Activated CD4-positive, alpha-beta T cell treated with anti-CD3 and anti-CD28 coated beads, Interleukin-2, amount 10 ng/mL, durations not matched to agents 24 days and 14 days (primary cell): ENCODE measurements at places on chromosomes 5 and 9.

DNA sequence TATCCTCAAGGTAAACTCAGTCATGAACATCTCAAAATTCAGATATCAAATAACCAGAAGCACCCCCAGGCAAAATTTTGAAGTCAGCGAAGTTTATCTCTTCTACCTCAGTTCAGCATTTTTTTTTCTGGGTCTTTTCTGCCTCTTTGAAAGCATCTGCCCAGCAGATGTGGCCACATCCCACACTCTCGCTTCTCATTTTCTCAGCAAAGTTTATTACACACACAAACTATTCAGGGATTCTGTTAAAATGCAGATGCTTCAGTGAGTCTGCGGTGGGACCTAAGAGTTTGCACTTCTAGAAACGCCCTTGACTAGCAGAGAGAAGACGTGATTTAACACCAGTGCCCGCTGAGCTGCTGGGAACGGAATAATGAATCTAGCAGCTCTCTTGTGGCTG is 19.3 kb downstream of the RASEF start:
- no peak for DNase-seq

- DNase-seq: no peak
Measured at GRCh38 chr9:107866711-107867311, 377.2 kb upstream of the KLF4 start.

- DNase-seq: peak; percentile 87
Measured at GRCh38 chr9:127612939-127613582, 984 bp downstream of the STXBP1 start.

GRCh38 chr5:141508798-141509611 is 20.1 kb downstream of the PCDHGC5 start:
- no peak for DNase-seq

DNA sequence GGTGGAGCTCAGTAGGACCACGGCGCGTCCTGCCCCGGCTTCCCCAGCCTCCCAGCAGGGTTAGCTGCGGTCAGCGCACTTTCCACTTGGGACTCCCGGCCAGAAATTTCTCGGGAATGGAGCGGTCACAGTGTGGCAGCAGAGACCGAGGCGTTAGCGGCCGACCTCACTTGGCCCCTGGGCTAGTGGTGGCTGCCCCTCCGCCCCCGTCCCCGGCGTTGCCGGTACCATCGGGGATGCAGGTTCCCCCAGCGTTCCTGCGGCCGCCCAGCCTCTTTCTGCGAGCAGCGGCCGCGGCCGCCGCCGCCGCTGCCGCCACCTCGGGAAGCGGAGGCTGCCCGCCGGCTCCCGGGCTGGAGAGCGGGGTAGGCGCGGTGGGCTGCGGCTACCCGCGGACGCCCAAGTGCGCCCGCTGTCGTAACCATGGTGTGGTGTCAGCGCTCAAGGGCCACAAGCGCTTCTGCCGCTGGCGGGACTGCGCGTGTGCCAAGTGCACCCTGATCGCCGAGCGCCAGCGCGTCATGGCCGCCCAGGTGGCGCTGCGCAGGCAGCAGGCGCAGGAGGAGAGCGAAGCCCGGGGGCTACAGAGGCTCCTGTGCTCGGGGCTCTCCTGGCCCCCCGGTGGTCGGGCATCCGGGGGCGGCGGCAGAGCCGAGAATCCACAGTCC is 460 bp downstream of the DMRTA1 start:
- peak; percentile 68 for DNase-seq

DNA sequence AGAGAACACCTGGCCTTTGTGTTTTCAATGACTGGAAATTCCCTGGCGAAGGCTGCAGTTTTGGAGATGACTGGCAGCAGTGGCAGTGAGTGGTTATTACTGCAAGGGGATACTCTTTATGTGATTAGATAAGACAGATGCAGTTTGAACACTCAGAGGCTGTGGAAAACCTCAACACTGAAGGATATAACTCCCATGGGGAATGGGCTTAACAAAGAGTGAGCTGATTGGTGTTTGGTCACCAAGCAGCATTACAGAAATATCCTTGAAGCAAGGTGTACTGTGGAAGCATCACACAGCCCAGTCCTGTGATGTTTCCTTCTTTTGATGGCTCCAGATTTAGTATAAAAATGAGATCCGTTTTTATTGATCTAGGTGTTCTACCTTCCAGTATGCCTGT is 490.7 kb upstream of the PTPRD start:
- no peak for DNase-seq

GRCh38 chr5:81420039-81420667 is 26.2 kb upstream of the ACOT12 start:
- DNase-seq: peak; percentile 74
